ENCODE measurements at places on chromosomes 13 and 19. TPM values are rescaled to one million over a fixed set of nuclear protein-coding genes. Genes with fewer than 3 reads are reported as not detected.

Gene OR10H1
- total RNA-seq, result not detected

- peak; percentile 56 for DNase-seq
Observed at GRCh38 chr19:7482584-7483439, 6.0 kb downstream of the PEX11G start.

DNA sequence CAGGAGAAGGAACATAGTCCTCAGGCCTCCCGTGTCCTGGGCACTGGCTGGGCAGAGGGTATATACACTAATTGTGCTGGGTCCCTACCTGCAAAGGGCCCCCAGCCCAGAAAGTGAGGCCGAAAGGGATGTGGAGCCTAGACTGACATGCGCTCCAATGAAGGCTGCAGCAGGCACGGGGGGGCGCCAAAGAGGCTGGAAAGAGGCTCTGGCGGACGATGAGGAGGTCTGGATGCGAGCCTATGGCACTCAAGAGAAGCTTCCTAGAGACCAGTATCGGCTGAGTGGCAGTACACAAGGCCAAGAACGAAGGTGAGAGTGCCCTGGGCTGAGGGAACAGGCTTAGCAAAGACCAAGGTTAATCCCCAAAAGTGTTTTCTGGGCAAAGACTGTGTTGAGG, 16.6 kb downstream of the VRK3 start:
- no peak for DNase-seq

- no peak for DNase-seq
Observed at GRCh38 chr19:6639439-6639838, 30.5 kb downstream of the TNFSF14 start.

Gene SBK2
- total RNA-seq, result not detected

- DNase-seq, result no peak
Observed at GRCh38 chr19:8001651-8001994, 3.8 kb downstream of the ELAVL1 start.

Gene MYO16
- 1.9 TPM for total RNA-seq

Gene SLC7A10
- 0.53 TPM for total RNA-seq

Data from adrenal gland (tissue), 19 donors.